ENCODE measurements at places on chromosomes 6 and 20.

DNA sequence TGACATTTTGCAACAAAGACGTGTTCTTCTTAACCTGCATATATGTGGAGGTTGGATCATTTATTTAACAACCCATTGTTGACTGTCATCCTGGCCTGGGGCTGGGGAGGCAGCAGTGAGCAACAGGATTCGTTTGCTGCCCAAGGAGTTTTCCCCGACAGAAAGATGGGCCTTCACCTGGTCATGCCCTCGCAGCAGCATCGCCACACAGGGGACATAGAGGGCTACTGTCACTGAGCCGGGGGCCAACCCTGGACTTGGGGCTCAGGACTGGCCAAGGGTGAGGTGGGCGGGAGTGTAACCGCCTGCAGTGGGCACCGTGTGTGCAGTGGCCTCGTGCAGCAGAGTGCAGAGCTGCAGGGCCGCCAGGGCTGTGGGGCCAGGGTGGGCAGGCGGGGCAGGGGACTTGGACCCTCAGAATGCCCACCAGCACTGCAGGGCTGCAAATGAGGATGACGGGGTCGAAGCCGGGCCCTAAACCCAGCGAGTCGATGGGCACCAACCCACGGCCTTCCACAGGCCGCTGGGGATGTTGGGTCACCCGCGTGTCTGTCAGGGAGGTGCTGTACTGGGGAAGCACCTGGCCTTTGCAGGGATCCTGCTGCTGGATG, 11.8 kb downstream of the DUSP22 start:
- no peaks in the 10 kb centered on the region for H3K36me3 ChIP-seq
- no peaks in the 10 kb centered on the region for H3K27me3 ChIP-seq
- H3K4me3 ChIP-seq, result no peak overlapping the region
- H3K27ac ChIP-seq, result no peak overlapping the region

GRCh38 chr20:61731363-61732181, 334.1 kb downstream of the TAF4 start:
- no peaks in the 10 kb centered on the region for H3K4me1 ChIP-seq
- H3K27ac ChIP-seq, result no peak overlapping the region
- H3K4me3 ChIP-seq, result no peak overlapping the region
- no peak for DNase-seq
- no peaks in the 10 kb centered on the region for H3K27me3 ChIP-seq

- H3K4me1 ChIP-seq, result no peaks in the 10 kb centered on the region
- H3K36me3 ChIP-seq, result no peaks in the 10 kb centered on the region
- no peak for DNase-seq
- no peak overlapping the region for H3K4me3 ChIP-seq
These were observed 9.5 kb downstream of the ZSCAN31 start for GRCh38 chr6:28326371-28326948.

GRCh38 chr6:10831609-10832008, 6.7 kb downstream of the MAK start:
- DNase-seq, result no peak
- peaks cover 16% of the 10 kb centered on the region for H3K27me3 ChIP-seq
- no peak overlapping the region for H3K27ac ChIP-seq
- no peaks in the 10 kb centered on the region for H3K36me3 ChIP-seq

GRCh38 chr20:37558779-37559178, 31.1 kb upstream of the BLCAP start:
- peaks cover 8% of the 10 kb centered on the region for H3K27me3 ChIP-seq
- no peaks in the 10 kb centered on the region for H3K36me3 ChIP-seq
- no peaks in the 10 kb centered on the region for H3K4me1 ChIP-seq

DNA sequence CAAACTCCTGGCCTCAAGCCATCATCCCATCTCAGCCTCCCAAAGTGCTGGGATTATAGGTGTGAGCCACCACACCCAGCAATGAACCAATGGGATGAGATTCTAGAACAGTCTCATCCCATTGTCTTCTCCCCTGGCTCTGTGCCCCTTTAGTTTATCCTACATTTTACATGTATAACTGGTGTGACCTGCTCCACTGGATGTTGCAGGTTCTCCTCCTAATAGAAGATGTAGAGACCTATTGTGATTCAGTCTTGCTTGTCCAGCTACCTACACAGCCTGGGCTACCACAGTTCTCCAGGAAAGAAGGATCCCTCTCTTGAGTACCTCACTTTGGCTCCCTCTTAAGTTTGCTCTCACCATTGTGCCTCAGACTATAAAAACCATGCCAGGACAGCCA, 2.0 kb upstream of the FKBPL start:
- peaks cover 1% of the 10 kb centered on the region for H3K36me3 ChIP-seq
- H3K4me3 ChIP-seq, result no peak overlapping the region
- H3K27ac ChIP-seq, result no peak overlapping the region

DNA sequence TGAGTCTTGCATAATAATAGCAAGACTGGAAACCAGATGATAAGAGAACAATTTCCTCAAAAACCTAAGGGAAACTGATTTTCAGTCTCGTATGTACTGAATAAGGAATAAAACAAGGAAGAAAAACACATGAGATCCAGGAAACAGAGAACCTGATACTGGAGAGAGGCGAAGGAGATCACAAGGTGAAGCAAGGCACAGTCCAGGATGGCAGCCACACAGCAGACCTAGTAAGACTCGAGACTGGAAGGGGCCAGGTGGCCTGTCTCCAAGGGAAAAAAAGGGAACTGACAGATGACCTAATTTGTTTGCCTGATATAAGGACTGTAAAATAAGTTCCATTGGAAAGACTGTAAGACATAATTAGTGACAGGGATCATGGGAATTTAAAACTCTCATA, 71.1 kb downstream of the TASP1 start:
- no peak overlapping the region for H3K27ac ChIP-seq
- DNase-seq, result no peak
- H3K4me3 ChIP-seq, result no peak overlapping the region
- H3K36me3 ChIP-seq, result peaks cover 10% of the 10 kb centered on the region
- H3K27me3 ChIP-seq, result no peaks in the 10 kb centered on the region
- H3K4me1 ChIP-seq, result no peaks in the 10 kb centered on the region

- no peaks in the 10 kb centered on the region for H3K36me3 ChIP-seq
- no peak for DNase-seq
- H3K27me3 ChIP-seq, result no peaks in the 10 kb centered on the region
These were observed 89.8 kb downstream of the C6orf118 start for GRCh38 chr6:165219629-165220028.

DNA sequence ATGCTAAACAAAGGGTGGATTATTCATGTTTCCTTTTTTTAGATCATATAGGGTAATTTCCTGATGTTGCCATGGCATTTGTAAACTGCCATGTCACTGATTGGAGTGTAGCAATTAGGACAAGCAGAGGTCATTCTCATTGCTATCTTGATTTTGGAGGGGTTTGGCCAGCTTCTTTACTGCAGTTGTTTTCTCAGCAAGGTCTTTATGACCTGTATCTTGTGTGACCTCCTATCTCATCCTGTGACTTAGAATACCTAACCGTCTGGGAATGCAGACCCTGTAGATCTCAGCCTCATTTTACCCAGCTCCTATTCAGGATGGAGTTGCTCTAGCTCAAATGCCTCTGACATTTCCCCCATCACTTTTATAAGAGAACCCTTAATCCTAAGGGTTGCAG, 53.6 kb downstream of the CDS2 start:
- H3K36me3 ChIP-seq, result peaks cover 77% of the 10 kb centered on the region
- DNase-seq, result no peak
- H3K4me1 ChIP-seq, result no peaks in the 10 kb centered on the region
- no peak overlapping the region for H3K4me3 ChIP-seq
- no peaks in the 10 kb centered on the region for H3K27me3 ChIP-seq

DNA sequence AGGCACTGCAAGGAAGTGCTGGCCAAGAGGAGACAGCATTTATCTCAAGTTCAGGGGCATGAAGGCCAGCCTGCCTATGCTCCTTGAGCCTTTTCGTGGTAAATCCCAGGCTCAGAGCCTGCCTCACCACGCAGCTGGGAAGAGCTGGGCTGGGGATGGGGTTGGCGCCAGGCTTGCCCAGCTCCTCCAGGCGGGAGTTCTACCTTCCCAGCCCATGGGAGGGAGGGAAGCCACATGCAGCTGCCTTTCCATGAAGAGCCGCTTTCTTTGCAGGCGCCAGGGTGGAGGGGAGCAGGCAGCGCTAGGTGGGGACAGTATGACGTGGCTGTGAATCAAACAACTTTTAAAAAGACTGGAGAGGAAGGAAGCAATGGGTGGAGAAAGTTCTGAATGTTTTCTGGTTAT, 19.5 kb upstream of the SIRT5 start:
- H3K27me3 ChIP-seq, result no peaks in the 10 kb centered on the region
- H3K4me3 ChIP-seq, result no peak overlapping the region
- no peaks in the 10 kb centered on the region for H3K36me3 ChIP-seq

DNA sequence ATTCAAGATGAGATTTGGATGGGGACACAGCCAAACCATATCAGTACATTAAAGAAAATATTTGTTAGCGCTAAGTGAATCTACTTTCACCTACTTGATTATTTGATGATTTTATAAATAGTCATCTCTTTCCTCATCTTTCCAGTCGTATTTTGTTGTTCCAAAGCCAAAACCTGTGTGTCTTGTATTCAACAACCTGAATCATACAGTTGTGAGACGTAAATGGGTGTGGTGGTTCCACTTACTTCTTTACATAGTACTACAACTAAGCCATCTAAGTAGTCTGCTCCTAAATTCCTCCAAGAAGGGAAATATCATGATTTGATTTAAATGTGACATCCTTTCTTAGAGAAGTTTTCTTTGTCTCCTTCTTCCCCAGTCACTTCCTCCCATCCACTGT, 132.8 kb downstream of the ESR1 start:
- DNase-seq, result no peak
- no peaks in the 10 kb centered on the region for H3K36me3 ChIP-seq
- H3K4me1 ChIP-seq, result no peaks in the 10 kb centered on the region

DNA sequence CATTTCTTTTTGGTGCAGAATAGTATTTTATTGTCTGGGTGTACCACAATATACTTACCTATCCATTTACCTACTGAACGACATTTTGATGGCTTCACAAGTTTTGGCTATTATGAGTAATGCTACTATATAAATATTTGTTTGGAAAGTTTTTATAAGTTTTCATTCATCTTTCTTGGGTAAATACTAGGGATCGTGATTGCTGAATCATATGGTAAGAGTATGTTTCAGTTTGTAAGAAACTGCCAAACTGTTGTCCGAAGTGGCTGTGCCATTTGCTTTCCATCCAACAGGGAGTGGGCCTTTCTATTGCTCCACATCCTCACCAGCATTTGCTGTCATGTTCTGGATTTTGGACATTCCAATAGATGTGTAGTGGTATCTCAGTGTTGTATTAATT, 104.2 kb downstream of the CDYL start:
- H3K27me3 ChIP-seq, result no peaks in the 10 kb centered on the region
- H3K27ac ChIP-seq, result no peak overlapping the region
- peaks cover 9% of the 10 kb centered on the region for H3K4me1 ChIP-seq
- no peak for DNase-seq
- no peaks in the 10 kb centered on the region for H3K36me3 ChIP-seq
- no peak overlapping the region for H3K4me3 ChIP-seq

DNA sequence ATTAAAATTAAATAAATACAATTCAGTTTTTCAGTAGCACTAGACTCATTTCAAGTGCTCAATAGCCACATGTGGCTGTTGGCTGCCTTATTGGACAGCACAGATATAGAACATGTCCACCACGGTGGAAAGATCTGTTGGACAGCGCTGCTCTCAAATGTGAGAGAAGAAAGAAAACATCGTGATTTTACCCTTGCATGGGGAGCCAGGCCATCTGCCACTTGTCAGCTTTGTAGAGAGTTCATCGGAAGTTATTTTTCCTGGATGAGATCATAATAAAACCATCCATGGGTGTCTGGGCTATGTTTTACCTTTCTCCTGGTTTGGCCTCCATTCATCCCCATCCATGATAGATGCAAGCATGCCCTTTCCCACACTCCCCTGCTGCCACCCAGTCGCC, 5.8 kb upstream of the KIF3B start:
- H3K4me1 ChIP-seq, result no peaks in the 10 kb centered on the region
- no peaks in the 10 kb centered on the region for H3K27me3 ChIP-seq
- no peak for DNase-seq
- H3K27ac ChIP-seq, result no peak overlapping the region

DNA sequence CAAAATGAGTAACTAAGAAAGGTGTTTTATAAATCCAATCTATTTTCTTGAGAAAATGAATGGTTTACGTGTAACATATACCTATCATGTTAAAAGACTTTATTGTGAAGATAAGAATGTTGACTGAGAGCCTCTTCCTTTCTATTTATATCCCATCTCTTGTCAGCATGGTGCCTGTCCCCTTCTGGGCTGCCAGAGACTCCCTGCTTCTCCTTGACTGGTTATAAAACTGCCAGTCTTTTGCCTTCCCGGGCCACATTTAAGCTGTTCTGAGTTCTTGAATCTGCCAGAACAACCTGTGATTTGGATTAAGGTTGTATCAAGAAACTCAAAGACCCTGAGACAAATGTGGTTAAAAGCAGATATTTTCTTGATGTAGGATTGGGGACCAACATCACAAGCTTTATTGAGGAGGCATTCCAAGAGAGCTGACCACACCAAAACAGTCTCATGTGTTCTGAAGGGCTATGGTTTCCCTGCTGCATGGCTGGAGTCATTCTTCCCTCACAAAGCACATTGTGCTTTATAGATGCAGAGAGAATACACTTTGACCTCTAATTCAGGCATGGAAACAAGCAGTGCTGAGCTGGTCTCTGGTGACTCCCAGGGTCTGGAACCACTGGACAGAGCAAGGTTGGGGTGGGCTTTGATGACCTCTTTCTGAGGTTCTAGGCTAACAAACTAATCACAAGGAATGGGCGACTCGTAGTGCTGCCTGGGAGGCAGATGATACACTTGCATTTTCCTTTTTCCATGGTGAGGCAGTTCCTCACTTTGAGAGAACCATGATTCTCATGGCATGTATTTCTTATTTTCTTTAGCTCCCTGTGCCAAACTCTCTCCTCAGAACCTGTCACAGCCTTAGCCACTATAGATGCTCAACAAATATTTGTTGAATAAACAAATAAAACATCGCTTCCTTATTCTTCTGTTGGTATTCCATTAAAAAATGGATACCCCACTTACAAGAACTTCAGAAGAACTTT, 205.0 kb upstream of the PREP start:
- no peak overlapping the region for H3K4me3 ChIP-seq
- H3K36me3 ChIP-seq, result no peaks in the 10 kb centered on the region
- H3K27me3 ChIP-seq, result no peaks in the 10 kb centered on the region

- H3K4me3 ChIP-seq, result no peak overlapping the region
- no peaks in the 10 kb centered on the region for H3K27me3 ChIP-seq
- H3K4me1 ChIP-seq, result no peaks in the 10 kb centered on the region
- no peak for DNase-seq
- no peak overlapping the region for H3K27ac ChIP-seq
These were observed 373.2 kb downstream of the TAF4 start for GRCh38 chr20:61692479-61692878.

DNA sequence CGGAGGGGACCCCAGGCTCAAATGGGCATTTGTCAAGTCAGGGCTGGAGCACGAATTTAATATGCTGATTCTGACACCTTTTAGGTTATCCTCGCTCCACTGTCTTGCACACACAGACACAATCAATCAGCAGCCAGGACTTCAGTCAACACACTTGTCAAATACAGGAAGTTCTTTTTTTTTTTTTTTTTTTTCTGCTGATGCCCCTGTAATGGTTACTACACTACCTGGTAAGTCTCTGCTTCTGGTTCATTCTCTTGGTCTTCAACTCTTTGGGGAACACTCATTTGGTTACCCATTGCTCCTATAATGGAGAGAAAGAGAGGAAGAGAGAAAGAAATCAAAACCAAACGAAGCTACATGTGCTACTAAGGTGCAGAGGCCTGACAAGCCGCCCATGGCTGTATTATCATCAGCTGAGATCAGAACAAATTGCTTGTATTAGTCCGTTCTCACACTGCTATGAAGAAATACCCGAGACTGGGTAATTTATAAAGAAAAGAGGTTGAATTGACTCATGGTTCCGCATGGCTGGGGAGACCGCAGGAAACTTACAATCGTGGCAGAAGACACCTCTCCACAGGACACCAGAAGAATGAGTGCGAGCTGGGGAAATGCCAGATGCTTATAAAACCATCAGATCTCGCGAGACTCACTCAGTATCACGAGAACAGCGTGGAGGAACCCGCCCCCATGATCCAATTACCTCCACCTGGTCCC, 11.8 kb downstream of the BCAS1 start:
- no peak overlapping the region for H3K4me3 ChIP-seq
- H3K27ac ChIP-seq, result no peak overlapping the region
- DNase-seq, result no peak
- H3K27me3 ChIP-seq, result no peaks in the 10 kb centered on the region

Data from CD4-positive, alpha-beta T cell (primary cell).